ENCODE measurements at places on chromosomes 4 and X.

- DNase-seq: no peak
These were observed 34.5 kb upstream of the RAB33B start for GRCh38 chr4:139419388-139419914.

GRCh38 chrX:105017641-105018040 is 202.9 kb downstream of the TEX13A start:
- no peak for DNase-seq

DNA sequence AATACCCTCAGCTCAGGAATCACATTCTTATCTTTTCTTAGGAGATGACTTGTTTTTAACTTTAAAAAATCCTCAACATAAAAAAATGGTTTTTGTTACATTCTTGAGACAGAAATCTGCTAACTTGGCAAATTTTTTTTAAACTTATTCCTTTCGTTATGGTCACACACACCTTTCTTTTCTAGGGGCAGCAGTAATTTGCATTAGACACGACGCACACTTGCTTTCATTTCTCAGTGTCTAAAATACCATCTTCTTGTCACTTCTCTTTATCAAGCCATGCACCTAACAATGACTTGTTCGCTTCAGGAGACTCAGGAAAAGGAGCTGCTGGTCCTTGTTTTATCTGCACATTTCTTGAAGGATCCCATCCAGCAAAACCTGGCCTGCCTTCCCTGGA is 112.6 kb upstream of the TBL1X start:
- no peak for DNase-seq

- DNase-seq: no peak
These were observed 182.2 kb downstream of the BMPR1B start for GRCh38 chr4:94939791-94940519.

DNA sequence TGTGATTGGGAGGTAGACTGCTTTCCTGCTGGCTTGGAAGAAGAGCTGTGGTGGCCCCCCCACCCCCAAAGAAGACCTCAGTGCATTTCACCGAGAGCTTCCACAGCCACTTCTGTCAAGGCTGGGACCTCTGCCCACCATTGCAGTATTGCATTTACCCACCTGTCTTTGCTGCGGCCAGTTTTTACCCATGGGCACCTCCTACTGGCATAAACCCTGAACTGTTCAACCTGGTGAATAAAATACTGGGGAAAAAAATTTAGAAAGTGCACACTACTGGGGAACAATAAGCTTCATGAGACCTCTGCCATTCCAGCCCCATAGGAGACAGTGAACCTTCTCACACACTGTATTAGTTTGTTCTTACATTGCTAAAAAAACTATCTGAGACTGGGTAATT is 40.3 kb downstream of the ARFIP1 start:
- no peak for DNase-seq

GRCh38 chrX:118432799-118433198 is 62.8 kb upstream of the DOCK11 start:
- no peak for DNase-seq

DNA sequence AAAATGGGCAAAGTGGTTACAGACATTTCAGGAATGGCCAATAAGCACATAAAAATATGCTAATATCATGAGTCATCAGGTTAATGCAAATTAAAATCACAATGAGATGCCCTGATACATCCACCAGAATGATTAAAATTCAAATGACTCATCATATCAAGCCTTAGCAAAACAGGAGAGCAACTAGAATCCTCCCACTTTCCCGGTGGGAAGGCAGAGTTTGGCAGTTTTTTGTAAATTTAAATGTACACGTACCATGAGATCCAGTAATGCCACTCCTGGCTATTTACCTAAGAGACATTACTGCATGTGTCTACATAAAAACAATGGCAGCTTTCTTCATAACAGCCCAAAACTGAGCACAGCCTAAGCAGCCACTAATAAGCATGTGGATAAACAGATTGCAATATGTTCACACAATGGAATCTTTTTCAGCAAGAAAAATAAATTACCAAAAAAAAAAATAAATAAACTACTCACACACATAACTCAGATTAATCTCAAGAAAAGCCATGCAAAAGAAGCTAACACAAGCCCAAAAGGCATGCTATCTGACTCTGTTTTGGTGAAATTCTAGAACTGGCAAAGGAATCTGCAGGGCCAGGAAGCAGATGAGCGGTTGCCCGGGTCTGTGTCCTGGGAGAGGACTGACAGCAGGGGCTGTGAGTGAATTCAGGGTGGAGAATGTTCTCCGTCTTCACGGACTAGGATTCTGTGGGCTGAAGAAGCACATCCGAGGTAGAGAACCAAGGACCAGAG is 48.8 kb downstream of the AFAP1 start:
- no peak for DNase-seq

GRCh38 chrX:145190801-145191389 is 56.4 kb upstream of the SPANXN1 start:
- peak; percentile 19 for DNase-seq

DNA sequence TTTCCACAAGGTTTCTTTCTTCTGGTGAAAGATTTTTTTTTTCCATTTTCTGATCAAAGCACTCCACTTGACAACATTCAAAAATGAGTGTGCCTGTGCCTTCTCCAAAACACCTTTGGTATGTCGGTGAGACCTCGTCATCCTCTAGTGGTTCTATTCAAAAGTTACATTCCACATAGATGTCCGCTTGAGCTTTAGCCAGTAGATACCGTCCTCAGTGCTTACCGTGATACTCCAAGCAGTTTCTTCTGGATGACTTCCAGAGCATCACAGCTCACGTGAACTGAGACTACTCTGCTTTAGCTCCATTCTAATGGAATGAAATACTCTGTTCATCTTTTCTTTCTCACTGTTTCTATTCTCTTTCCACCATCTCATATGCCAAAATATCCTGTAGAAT is 38.2 kb upstream of the VEGFC start:
- no peak for DNase-seq

- DNase-seq: peak; percentile 79
These were observed 61.4 kb upstream of the TRIM2 start for GRCh38 chr4:153142700-153143438.

- no peak for DNase-seq
These were observed 171.0 kb upstream of the ATOH1 start for GRCh38 chr4:93657527-93657926.

DNA sequence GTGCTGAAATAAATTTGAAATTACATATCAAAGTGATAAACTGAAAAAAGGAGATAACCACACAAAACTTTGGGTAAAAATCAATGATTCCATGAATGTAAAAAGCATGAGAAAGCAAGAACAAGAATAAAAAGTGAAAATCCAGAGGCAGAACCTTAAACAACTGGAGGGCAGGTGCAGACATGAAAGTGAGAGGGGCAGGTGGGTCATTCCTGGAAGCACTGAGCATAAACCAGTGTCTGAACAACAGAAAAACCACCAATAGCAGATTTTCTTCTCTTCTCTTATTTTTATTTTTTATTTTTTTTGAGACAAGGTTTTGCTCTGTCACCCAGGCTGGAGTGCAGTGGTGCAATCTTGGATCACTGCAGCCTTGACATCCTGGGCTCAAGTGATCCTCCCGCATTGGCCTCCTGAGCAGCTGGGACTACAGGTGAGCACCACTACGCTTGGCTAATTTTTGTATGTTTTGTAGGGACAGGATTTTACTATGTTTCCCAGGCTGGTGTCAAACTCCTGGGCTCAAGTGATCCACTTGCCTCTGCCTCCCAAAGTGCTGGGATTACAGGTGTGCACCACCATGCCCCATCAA is 46.8 kb upstream of the GPR78 start:
- DNase-seq: no peak

GRCh38 chr4:183118141-183118540 is 19.1 kb downstream of the WWC2 start:
- DNase-seq: no peak

- DNase-seq: peak; percentile 3
These were observed 17.8 kb upstream of the PAGE2B start for GRCh38 chrX:55056820-55057674.

DNA sequence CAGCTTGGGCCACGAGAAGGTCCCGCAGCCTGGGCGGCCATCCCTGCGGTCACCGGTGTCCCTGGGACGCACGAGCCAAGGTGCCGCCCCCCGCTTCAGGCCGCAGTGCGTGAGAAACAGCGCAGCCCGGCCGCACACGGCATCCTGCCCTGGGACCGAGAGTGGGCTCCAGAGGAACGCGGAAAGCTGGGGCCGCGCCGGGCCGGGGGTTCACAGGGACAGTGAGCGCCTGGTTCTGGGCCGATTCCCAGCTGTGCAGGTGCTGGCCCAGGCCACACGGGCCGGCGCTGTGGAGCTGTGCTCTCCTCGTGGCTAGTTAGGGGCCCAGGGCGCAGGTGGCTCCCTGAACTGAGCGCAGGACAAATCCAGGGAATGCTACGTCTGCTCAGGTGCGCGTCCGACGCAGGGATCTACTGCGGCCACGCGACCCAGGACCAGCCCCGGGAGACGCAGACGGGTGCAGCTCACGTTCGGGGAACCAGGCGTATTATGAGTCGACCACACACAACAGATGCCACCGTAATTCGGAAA is 25.8 kb upstream of the GTPBP6 start:
- no peak for DNase-seq

- no peak for DNase-seq
These were observed 2254.4 kb downstream of the ARAP2 start for GRCh38 chr4:33989820-33990443.

- no peak for DNase-seq
These were observed 140.8 kb upstream of the EDNRA start for GRCh38 chr4:147340111-147340510.

DNA sequence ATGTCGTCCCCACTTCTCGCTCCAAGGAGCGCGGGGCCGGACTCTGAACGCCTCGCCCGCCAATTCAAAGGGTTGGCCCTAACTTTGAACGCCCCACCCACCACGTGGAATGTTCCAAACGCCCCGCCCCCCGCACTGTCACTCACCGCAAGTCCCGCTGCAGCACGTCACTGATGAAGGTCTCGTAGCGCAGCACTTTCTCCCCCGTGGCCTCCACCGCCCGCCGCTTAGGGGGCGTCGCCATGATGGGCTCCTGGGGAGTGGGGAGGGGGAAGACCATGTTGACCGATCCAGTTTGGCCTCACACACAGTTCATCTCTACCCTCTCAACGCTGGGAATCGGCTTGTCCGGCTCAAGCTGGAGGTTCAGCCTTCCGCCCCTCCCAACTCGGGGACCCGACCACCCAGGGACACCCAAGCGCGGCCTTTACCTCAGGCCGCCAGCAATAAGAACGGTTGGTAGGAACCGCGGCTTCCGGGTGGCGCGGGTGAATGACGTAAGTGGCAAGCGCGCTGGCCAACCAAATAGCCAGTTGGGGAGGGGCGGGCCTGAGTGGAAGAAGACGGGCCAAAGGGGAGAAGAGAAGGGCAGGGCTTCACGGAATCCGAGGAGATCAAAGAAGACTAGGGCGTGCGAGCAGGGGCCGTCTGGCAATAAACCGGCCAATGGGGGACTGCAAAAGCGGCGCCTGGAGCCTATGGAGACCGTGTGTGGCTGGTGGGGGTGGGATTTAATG is at the start of gene UXT:
UXT (minus strand) TSS at position 497 of the 737 bp plus-strand sequence; CDS start at position 244, 253 bp downstream.
- peak; percentile 93 for DNase-seq
